Activated CD4-positive, alpha-beta T cell treated with anti-CD3 and anti-CD28 coated beads, Interleukin-2, amount 50 U/mL, for 24 hours (primary cell): ENCODE measurements at places on chromosomes 16 and 17.
A peak's percentile ranks its signal among the peaks of the same experiment; 100 is the strongest.

GRCh38 chr17:72456075-72456474 is 335.3 kb downstream of the SOX9 start:
- DNase-seq, result no peak

- no peak for DNase-seq
Observed at GRCh38 chr16:12590963-12591362, 212.7 kb downstream of the CPPED1 start.

- peak; percentile 17 for DNase-seq
Observed at GRCh38 chr17:752620-753219, 656 bp upstream of the GEMIN4 start.

GRCh38 chr17:30475206-30475605 is 2.0 kb upstream of the GOSR1 start:
- no peak for DNase-seq

GRCh38 chr16:5066511-5066910 is 755 bp upstream of the C16orf89 start:
- DNase-seq, result no peak

DNA sequence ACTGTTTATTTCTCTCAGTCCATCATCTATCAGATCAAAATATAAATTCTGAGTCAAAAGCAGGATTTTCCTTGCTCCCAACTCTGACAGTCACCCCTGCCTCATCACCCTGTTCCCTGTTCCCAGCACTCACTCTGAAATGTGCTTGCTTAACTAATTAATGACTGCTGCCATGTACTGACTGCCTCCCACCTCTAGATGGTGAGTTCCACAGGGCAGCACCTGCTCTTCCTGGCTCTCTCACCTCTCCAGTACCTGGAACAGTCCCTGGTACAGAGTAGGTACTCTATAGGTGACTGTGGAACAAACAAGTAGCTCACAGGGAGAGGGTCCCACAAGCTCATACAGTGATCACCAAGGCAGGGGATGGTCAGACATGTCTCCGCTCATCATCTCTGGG is 114.3 kb upstream of the C16orf82 start:
- no peak for DNase-seq

DNA sequence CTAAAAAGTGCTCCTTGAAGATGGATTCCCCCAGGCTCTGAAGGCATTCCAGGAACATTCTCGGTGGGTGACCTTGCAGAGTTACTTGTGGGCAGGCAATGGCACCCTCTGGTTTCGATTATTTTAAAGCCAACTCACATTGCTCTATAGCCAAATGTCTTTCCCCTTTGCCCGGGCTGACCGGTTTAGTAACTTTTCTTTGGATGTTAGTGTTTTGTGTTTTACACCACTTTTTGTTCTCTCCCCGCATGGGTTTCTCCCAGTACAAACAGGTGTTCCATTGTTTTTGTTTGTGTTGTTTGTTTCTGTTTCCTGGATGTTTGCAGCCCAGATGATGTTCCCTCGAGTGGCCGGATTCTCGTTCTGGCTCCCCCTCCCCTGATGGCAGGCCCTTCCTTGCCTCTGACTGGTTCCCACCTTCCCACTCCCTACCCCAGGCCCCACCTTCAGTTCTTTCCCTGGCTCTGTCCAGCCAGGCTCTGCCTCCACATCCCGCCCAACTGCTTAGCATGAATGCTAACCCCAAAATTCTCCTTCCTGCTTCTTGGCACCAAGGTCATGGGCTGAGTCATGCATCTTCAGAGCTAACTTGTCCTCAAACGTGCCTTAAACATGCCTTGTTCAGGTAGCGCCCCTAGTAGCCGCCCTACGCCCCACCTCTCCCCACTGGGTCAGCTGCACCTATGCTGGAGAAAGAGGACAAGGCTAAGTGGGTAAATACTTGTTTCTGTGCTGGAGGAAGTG is 40.6 kb downstream of the ELAC2 start:
- no peak for DNase-seq
